CD4-positive, alpha-beta T cell treated with Interleukin-2 at 100 ng/mL for 4 hours (primary cell): ENCODE measurements at places on chromosomes 7 and 10.

DNA sequence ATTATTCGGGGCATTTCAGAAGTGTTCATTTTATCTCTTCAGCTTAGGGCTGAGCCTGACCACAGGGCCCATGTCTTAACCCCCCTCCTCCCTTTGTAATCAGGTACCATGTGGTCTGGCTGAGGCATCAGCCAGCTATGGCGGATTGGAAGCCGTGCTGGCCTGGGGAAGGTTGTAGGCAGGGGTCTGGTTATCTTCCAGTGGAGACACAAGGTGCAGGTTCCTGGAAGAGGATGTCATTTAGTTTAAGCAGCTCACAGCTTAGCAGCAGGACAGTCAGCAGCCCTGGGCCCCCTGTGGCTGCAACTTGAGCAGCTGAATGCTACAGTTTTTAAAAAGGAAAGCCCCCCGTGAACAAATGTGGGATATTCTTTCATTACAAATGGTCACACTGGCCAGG, 22.1 kb downstream of the BAG3 start:
- no peak for DNase-seq

GRCh38 chr7:142579946-142580345, 169.3 kb upstream of the PRSS1 start:
- DNase-seq: no peak

DNA sequence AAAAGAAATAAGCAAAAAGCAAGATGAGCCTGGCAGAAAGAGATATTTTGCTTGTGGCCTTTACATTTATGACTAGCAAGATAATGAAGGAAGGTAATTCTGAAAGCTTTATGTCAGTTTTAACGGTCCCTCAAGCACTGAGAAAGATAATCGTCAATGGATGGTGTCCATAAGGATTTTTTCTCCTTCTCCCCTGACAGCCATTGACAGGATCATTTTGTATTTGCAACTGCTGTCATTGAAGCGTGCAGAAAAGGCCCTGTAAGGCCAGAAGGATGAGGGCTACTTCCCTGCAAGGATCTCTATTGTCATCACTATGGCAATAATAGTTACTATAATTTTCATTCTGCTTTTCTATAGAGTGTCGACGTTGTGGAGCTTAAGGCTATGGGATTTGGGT, 994 bp upstream of the LRGUK start:
- no peak for DNase-seq

- no peak for DNase-seq
Measured at GRCh38 chr7:120180221-120180620, 92.8 kb upstream of the KCND2 start.

GRCh38 chr7:108247614-108248013, 117.5 kb upstream of the LAMB4 start:
- no peak for DNase-seq

- DNase-seq: no peak
Measured at GRCh38 chr10:91381257-91381891, 28.8 kb upstream of the HECTD2 start.

DNA sequence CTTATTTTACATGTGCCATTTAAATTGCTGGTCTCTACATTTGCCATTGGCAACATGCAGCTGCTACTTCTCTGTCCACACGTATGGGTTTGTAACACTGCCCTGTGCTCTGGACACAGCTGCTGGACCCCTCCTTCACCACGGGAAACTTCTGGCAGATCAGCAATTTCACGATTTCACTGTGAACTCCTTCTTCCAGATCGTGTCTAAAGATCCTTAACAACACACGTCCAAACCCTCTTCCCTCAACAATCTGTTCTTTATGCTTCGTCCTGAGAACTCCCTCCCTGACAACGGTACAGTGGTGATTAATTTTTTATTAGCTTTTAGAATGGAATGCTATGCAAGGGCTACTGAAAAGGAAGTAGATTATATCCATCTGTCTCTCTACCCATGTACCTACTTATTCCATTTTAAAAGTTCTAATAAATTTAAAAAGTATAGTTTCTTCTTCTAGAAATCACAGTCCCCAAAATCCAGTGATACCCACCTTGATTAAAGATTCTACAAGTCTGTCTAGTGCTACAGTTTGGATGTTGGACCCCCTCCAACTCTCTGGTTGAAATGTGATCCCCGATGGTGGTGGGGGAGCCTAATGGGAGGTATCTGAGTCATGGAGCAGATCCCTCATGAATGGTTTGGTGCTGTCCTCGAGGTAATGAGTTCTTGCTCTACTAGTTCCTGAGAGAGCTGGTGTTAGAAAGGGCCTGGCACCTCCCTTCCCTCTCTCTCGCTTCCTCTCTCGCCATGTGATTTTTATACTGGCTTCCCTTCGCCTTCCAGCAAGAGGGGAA, 81.0 kb downstream of the KIAA1549 start:
- no peak for DNase-seq

DNA sequence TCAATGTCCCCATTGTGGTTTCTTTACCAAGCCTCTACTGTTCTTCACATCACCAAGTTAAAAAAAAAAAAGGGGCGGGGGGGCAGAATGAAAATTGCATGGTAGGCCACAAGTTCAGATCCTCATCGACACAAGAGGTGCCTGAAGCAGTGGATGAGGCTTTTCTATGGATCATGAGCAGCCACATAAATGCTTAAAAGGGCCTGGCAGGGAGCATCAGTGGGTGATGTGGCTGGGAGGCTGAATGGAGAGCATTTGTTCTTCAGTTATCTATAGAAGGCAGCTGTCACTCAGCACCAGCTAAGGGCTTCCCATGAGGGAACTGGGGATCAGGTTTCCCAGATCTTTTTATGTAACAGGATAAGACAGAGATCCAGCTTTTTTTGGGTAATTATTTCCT, 117.9 kb downstream of the CFTR start:
- DNase-seq: no peak

GRCh38 chr7:78510580-78511188, 712.1 kb downstream of the PHTF2 start:
- no peak for DNase-seq
